ENCODE measurements at places on chromosomes 13 and 19.

- no peak for DNase-seq
Observed at GRCh38 chr19:41599175-41599966, 23.4 kb downstream of the CEACAM21 start.

DNA sequence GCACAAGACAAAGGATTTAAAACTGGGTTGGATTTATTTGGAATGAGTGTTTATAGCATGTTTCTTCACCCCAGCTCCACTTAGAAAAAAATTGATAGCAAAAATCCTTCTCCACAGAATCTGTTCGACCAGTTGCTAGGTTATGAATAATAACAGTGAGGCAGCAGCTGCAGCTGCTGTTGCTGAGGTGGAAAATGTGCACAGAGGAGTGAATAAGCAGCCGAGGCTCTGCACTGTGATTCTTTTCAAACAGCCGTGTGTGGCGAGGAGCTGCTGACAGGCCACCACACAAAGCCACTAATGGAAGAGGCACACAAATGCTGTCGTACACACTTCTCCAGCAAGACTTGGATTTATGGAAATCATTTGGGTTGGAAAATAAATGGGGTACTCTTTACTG is 6.4 kb upstream of the RASL11A start:
- DNase-seq = no peak

GRCh38 chr19:50475101-50475568 is 1.2 kb upstream of the EMC10 start:
- DNase-seq = no peak

GRCh38 chr13:51045451-51045850 is 65.6 kb downstream of the C13orf42 start:
- DNase-seq = no peak

DNA sequence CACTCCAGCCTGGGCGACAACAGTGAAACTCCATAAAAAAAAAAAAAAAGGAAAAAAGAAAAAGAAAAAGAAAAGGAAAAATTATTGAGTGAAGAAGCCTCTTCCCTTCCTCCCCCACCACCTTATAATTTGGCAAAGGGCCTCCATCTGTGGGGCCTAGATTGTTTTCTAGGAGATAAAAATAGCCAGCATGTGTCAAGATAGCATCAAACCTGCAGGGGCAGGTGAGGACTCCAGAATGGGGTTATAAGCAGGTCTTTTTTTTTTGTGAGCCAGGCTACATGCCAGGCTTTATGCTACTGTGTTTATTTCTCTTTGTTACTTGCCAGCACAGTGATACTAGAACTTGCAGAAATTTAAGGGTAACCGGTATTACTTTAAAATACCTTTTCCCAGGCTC is 11.7 kb upstream of the TRIM13 start:
- DNase-seq = no peak

DNA sequence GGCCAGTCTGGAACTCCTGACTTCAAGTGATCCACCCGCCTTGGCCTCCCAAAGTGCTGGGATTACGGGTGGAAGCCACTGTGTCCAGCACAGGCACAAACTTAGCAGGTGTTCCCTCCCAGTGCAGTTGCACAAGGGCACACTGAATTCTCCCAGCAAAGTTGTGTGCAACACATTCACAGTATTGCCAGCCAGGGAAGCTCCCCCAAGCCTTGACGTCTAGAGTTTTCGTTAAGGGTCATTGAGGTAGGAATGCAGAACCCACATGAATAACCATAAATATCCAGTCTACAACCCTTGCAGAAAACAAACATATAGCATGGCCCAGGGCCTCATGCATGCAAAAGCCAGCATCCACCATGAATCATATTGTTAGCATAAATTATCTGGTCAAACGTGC is 3.3 kb upstream of the AURKC start:
- no peak for DNase-seq
